ENCODE measurements at places on chromosomes 11 and 22.

DNA sequence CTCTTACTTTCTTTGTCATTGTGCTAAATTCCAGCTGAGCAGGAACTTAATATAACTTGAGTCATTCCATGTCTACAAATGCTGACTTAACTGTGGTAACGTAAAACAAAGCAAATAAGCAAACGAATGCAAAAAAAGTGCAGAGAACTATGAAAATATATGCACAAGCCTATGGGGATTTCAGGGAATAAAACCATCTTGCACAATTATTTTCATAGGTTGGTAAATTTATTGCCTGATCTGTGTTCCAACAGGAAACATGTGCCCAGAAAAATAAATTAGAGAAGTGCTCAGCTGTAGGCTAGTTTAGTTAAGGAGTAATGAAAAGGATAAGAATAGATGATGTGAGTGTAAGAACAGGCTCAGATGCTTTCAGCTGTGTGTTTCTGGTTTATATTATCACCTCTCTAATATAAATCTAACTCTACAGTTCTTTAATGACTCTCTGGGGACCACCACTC is 1169.3 kb downstream of the LRRC4C start:
- DNase-seq: no peak

- DNase-seq: no peak
Measured at GRCh38 chr11:71304491-71304890, 52.1 kb upstream of the SHANK2 start.

- DNase-seq: no peak
Measured at GRCh38 chr11:92136797-92137196, 87.8 kb upstream of the FAT3 start.

- no peak for DNase-seq
Measured at GRCh38 chr11:112723676-112724495, 237.3 kb upstream of the NCAM1 start.

- DNase-seq: no peak
Measured at GRCh38 chr11:102971766-102972165, 16.2 kb upstream of the MMP13 start.

GRCh38 chr11:32224580-32224979 is 133.7 kb downstream of the RCN1 start:
- no peak for DNase-seq

DNA sequence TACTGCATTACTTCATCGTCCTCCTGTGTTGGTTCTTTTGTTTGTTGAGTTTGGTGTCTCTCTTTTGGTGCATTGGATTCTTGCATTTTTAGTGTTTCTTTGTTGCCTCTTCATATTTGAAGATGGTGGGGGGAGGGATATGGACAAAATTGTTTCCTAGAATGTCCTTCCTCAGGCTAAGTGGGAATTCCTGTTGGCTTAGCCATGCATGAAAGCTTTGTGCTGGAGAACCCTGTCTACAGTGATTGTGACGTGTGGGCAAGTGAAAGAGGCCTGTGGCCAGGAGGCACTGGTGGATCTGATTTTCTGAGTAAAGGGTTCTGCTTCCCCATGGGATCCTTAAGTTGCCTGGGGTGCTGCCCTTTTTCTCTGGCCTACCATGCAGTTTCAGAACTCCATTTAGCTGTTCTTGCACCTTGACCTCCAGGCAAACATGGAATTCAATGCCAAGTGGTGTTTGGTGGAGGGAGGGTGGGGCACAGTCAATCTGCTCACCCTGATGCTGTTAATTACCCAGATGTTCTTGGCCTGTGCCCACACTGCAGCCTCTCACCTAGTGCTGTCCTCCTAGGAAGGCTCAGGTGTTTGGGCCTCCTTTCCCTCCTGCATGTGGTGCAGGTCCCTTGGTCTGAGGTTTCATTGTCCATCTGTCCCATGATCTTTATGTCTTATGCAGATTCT is 46.3 kb upstream of the SLC22A12 start:
- DNase-seq: no peak

- no peak for DNase-seq
Measured at GRCh38 chr22:43008921-43009320, 6.0 kb downstream of the PACSIN2 start.

- peak; percentile 16 for DNase-seq
Measured at GRCh38 chr11:8813658-8814057, 97.3 kb upstream of the AKIP1 start.

DNA sequence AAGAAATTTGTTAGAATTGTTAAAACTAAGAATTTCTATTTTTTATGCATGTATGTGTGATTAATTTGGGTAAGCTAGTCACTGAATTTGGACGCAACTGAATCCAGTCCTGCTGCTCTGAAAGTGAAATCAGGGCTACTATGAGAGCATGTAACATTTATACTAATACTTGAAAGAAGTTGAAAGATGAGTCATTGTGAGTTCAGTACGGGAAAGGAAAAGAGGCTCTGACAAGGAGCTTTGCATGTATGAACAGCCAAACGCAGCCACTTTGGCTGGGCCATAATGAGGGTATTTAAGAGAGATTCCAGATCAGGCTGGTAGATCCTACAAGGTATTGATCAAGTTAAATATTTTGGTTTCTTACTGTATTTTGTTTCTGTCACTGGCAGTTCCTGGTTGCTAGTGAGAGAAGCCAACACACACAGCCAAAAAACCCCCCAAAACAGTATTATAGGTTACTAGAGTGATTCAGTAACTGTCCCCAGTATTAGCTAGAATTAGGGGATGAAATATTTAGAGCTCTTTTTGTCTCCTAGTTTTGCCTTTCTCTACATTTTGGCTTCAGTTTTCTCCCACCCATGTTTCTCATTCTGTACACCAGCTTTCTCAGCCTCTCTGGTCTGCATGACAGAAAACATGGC is 14.1 kb downstream of the AASDHPPT start:
- no peak for DNase-seq

- DNase-seq: no peak
Measured at GRCh38 chr22:33539902-33540751, 380.1 kb downstream of the LARGE1 start.

- DNase-seq: no peak
Measured at GRCh38 chr11:45895553-45896259, 10.3 kb downstream of the MAPK8IP1 start.

DNA sequence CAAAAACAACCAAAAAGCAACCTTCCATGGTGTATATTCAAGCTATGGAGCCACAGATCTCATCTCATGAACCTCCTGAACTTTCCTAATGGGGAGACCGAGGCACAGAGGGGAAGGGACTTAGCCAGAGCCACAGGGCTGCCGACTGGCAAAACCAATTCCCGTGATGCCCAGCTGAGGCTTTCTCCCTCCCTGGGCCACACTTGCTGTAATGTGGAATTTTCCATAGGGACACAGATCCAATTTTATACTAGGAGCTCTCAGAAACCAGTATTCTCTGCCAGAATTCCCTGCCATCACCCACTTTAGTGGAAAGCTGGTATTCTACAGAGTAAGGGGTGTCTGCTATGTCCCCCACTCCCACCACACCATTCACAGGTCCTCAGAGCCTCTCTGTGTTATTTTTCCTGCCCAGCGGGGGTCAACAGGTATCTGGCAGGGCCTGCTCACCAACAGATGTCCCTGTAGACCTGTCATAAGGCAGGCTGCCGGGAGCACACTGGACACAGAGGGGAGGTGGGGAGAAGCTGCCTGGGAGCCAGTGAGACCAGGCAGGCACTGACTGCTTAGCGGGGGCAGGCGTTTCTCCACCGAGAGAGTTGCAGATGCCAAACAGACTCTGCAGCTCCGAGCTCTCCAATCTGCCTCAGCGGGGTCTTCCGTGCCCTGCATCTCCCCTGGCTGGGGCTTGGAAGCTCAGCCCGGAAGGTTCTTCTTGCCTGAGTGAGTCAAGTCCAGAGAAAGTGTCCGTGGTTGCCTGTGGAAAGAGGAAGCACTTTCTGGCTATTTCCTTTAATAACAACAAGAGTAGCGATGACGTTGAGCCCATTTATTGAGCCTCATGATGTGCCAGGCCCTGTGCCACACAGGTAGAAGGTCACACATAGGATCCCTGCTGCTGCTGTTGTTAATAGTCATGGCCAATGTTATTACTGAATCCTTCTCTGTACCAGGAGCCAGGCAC is 26.3 kb downstream of the RPS6KA4 start:
- DNase-seq: no peak

DNA sequence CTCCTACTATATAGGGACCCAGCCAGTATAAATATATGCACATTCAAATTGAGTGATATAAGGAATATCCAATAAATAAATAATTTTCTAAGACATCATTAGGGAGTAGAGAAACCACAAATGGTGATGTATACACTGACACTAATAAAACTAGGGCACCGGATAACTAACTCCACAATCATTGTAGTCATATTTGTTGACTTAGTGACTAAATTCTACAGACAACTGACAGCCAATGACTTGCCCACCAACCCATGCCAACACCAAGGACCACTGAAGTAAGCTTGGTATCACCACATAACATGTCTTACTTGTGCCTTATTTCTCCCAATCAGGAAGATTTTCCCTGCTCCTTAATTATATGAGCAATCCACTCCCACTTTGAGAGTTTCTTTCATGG is 139.6 kb upstream of the TRPC6 start:
- no peak for DNase-seq

Measured in NCI-H2081 treated with DMSO at 0.1 percent for 48 hours (cell line).